ENCODE measurements at places on chromosomes 12 and 14. TPM values are rescaled to one million over a fixed set of nuclear protein-coding genes. Genes with fewer than 3 reads are reported as not detected.

Gene UBE2N
- 116 TPM for total RNA-seq

Gene MANSC1
- 0.22 TPM for total RNA-seq

Gene CLEC4A
- total RNA-seq = 1.4 TPM

Gene MYL2
- total RNA-seq = not detected

Gene RGS6
- 0.69 TPM for total RNA-seq

Gene IL31
- not detected for total RNA-seq

Gene SERPINA10
- total RNA-seq = not detected

Gene STYK1
- total RNA-seq = not detected

Gene CARMIL3
- 0.52 TPM for total RNA-seq

Gene MFAP5
- not detected for total RNA-seq

Gene SLC48A1
- 4.9 TPM for total RNA-seq
